ENCODE measurements at places on chromosomes 6 and 20. TPM values are rescaled to one million over a fixed set of nuclear protein-coding genes. Genes with fewer than 3 reads are reported as not detected.

- no peak for DNase-seq
Observed at GRCh38 chr6:132780770-132781371, 17.6 kb downstream of the SLC18B1 start.

MEP1A gene
- total RNA-seq, result not detected

DNA sequence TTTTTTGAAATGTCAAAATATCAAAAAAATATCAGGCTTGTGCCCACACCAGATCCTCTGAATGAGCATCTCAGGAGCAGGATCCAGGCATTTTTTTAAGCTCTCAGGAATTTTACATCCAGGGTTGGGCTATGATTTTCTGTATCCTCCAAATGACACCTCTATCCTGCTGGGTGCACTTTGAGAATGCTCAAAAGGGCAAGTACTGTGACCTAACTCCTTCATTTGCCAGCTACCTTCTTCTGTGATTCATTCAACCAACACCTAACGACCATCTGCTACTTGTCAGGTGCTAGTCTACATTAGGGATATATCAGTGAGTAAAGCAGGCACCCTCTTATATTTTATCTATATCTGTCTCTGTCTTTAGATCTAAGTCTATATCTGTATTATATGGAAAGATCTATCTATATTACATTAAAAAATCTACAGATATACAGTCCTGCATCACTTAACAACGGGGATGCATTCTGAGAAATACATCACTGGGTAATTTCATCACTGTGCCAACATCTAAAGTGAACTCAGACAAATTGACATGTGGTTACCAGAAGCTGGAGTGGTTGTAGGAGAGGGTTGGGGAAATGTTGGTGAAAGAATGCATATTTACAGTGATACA, 131.6 kb downstream of the KIF16B start:
- no peak for DNase-seq

- no peak for DNase-seq
Observed at GRCh38 chr6:35543459-35544193, 30.9 kb upstream of the TULP1 start.

DNA sequence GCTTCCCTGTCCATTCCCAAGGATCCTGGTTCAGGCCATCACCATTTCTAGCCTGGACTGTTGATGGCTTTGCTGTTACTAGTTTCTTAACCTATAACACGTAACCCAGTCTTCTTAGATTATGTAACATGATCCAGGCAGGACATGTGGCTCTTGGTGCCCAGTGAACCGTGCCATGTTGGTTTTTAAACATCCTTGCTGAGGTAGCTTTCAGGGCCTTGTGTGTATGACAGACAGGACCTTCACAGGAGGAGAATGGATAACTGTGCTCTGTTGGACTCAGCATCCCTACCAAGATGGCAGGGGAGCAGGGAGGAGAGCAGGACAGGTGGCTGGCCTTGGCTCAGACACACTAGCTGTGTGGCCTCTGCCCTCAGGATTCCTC, 46.8 kb downstream of the PANK2 start:
- no peak for DNase-seq

DNAH8 gene
- total RNA-seq, result 0.39 TPM

- DNase-seq, result no peak
Observed at GRCh38 chr6:38443352-38444144, 196.2 kb downstream of the BTBD9 start.
